ENCODE measurements at places on chromosomes 5 and 9.

GRCh38 chr9:694403-695154 is 146.9 kb upstream of the DMRT1 start:
- peak; percentile 67 for DNase-seq

- DNase-seq: no peak
Measured at GRCh38 chr5:119445544-119445943, 6.8 kb upstream of the HSD17B4 start.

DNA sequence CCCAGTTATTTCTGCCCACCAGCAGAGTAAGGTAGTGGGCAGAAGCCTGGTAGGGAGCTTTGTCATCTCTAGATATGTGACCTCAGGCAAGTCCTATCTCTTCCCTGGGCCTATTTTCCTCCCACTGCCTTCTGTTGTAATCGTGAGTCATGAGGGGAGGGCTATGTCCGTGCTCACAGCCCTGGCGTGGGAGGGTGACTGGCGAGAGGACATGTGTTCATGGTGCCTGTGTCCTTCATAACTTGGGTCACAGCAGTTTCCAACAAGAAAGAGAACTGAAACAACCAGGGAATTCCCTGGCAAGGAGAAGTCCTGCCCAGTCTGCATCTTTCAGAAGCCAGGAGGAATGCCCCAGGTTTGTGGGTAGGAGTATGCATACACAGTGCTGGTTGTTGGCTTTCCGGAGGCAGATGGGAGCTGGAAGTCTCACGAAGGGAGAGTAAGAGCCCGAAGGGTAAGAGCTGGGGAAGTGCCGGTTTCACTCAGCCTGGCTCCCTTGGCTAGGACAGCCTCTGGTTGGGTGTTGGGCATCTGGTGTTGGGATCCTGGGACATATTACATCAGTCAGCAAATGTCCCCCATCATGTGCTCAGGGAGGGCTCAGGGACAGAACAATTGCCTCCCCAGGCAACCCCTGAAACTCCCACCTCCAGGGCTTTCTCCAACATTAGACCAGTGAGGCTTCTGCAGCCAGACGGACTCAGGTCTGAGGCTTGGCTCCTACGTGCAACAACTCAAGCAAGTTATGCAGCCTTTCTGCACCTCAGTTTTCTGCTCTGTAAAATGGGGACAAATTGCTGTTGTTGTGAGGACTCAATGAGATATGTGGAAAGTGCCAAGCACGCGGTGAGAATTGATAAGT is 4.3 kb upstream of the TIFAB start:
- peak; percentile 100 for DNase-seq

DNA sequence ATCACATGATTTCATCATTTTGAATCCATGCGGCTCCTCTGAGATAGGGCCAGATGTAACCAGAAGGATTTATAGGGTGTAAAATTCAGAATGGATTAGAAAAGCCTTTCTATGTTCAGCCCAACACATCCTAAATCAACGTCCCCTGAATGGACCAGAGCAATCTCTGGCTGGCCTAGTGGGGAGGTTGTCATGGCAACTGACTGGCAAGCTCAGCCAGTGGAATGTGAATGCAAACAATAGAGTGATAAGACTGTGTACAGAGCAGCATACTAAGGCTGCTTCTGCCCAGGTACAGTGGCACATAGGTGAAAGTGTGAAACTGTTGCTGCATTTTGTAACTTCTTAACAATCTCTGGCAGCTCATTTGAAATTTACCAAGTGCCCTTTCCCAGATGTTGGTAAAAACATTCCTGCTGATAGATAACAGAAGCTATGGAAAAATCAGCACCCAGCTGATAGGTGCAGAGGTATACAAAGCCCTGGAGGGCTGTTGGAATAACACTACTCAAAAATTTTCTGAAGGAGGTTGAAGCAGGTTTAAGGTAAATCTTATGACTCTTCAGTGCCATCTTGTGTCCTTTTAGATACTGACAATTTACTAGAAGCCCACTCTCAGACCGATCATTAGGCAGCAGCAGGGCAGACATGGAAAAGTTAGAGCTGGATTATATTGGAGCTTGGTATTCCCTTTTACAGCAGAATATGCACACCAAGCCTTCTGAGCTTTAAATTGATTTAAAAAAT is 267.2 kb downstream of the RAB3C start:
- DNase-seq: peak; percentile 68

DNA sequence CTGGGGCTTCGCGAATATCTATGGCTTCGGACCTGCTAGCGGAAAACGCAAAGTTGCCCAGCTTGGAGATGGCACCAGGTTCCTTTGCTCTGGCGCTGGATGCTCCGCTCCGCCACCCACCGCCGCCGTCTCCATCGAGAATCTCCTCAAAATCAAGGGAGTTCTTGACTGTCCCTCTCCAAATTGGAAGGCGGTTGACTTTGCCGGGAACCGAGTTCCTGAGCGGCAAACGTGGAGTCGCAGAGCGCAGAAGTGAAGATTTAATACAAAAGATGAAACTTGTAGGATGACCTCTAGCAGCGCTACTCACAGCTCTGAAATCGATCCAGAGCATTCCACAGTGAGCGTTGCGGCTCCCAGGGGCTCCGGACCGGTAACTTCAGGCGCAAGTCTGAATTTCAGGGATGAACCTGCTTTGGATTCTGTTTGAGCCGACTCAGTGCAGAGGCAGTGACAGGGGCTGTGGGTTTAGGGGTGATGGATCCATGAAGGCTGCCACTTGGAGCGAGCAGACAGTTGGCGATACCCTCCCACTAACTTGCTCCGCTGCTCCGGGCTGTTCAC is 1641.5 kb upstream of the C9orf72 start:
- DNase-seq: no peak

DNA sequence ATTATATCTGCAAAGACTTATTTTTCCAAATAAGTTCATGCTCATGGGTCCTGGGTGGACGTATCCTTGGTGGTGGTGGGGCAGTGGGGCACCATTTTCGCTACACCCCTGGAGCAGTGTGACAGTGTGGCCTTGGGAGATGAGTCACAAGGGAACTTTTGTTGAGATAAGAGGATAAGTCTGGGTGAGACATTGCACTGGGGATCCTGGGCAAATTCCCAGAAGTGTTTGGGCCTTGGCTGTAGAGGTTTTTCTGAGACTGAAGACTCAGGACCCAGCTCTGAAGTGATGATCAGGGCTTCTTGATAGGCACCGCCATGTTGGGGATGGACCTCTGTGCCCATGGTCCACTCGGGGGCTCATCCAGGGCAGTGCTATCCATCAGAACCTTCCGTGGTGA is 149.4 kb downstream of the MACROH2A1 start:
- peak; percentile 33 for DNase-seq

DNA sequence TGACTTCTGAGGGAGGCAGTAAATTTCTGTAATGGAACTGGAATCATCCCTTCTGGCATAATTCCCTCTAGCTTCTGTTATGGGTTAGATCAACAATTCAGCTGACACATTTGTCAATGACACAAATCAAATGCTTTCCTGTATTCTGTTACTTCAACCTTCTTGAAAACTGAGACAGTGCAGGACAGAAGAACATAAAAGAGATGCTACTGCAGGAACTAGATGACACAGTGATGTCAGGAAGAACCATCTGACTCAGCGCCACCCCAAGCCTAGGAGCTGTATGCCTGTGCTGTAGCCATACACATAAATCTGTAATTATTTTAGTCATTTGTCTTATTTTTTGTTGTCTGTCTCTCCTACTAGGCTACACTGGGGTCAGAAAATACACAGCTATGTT is 18.2 kb upstream of the CEP120 start:
- DNase-seq: no peak

DNA sequence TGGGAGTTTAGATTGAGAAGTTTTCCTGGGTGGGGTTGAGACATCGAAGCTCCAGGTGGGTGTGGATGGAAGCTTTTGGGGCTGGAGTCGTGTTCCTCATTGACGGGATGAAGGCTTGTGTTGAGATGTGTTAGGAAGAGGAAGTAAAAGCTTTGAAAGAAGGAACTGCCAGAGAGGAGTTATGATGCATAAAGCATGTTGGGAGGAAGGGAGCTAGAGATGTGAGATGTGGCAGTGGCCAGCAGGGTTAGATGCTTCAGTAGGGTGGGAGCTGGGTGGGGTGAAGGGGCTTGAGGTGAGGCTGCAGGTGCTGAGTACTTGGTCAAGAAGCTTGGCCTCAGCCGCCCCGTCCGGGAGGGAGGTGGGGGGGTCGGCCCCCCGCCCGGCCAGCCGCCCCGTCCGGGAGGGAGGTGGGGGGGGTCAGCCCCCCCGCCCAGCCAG is 56.7 kb downstream of the HSPA4 start:
- peak; percentile 73 for DNase-seq

- DNase-seq: peak; percentile 4
Measured at GRCh38 chr9:72807765-72808445, 144.9 kb downstream of the ALDH1A1 start.

DNA sequence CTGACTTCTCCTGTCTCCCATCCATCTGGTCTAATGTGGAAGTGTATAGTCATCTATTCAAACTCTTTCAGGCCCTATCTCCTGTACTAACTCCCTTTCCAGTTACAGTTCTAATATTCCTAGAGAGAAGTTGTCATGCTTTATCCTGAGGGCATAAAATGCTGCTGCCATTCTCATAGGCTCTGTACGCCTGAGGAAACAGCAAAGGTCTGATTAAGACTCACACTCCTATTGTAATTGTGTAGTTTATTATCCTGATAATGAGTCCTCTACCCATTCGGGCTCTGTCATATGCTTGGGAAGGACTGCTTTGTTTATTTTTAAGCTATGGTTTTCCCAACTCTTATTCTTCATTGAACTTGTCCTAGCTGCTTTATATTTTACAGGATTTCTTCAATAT is 290.4 kb downstream of the TMEM38B start:
- no peak for DNase-seq

- peak; percentile 73 for DNase-seq
Measured at GRCh38 chr9:35114840-35115628, 628 bp downstream of the ATOSB start.

DNA sequence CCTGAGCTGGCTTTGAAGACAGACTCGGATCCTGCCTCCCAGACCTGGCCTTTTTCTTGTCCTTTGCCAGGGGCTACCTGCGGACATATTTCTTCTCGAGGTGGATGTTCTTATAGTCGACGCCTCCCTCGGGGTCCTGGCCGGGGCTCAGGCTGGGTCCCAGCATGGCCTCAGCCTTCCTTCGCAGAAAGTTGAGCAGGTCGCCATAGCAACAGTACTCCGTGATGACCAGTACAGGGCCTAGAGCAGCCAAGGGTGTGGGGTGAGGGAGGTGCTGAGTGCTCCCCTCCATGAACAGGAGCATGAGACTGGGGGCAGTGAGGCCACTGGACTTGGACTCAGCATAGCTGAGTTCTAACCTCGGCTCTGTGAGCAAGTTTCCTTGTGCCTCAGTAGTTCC is 26.7 kb downstream of the CSF1R start:
- no peak for DNase-seq

DNA sequence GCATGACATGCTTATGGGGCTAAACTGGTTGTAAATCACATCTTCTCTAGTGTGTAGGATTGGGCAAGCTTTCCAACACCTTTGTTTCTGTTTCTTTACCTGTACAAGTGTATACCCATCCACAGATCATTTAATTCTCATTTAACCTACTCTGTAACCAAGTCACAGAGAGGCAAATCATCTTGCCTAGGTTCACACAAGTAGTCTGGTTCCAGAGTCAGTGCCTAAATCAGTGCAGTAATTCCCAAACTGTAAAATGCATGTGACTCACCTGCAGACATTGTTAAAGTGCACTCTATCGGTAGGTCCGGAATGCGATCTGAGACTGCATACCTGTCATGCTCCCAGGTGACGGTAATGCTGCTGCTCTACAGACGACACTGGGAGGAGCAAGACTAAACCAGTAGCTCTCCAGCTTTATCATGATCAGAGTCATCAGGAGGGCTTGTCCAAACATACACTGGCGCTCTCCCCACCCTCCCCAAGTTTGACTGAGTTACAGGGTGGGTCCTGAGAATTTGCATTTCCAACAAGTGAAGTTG is 107.9 kb upstream of the FREM1 start:
- no peak for DNase-seq

DNA sequence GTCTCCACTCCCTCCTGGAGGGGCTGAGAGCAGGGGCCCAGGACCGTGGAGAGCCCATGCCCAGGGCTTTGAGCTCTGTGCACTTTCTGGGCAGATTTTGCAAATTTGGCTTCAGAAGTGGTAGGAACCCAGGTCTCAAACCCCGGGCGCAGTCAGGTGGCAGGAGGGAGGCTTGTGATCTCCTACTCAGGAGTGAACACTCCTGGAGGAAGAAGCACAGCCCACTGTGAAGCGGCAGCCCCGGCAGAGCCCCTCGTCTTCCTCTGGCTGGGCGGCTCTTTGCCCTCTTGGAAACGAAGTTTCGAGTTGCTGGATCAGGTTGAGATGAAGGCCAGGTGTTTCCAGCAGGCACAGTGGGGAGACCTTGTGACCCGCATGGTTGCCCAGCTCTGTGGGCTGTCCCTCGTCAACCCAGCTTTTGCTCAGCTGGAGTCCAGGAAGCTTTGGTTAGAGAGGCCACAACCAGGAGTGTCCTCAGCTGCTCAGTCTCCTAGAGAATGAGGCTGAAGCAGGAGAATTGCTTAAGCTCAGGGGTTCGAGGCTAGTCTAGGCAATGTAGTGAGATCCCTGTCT is 48.5 kb downstream of the WNK2 start:
- no peak for DNase-seq

- DNase-seq: peak; percentile 90
Measured at GRCh38 chr5:14727428-14727865, 62.9 kb downstream of the OTULIN start.

Data from suppressor macrophage treated with lipopolysaccharide for 1 hour (primary cell).